ENCODE measurements at places on chromosomes 4 and X. TPM values are rescaled to one million over a fixed set of nuclear protein-coding genes. Genes with fewer than 3 reads are reported as not detected.

DNA sequence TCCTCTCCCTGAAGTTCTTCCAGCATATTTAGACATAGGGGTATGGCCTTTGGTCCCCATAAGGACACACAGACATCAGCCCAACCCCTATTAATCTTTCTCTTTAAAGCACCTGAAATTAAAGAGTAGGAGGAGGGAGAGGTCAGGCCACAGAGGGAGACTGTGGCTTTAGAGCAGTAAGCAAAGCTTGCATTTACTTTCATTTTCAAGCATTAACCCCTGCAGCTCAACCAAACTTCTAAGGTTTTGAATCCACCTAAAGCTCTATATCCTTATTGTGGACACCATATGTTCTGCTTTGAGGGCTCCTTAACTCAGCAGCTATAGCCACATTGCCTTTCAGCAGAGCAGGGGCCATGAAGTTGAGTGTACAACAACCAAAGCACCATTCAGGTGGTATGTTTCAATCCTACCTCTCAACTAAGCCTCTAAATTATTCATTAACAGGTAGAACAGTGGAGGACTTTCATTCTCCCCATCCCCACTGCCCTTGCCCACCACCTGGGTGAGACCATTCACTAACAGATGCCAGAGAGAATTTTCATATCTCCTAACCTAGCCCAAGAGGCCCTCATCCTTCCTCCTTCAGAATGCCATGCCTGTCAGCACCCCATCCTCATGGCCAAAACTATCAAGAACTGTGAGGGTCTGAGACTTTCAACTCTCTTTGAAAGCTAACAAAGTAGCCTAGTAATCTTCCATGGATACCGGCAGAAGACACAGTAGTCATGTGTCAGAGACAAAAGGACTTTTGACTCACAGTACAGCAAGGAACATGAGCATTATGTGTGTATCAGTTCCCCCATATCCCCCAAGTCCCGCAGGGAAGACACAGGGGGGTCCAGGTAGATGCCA is 20.8 kb downstream of the LIN54 start:
- DNase-seq: peak; percentile 26
- no peaks in the 10 kb centered on the region for H3K27me3 ChIP-seq
- peaks cover 16% of the 10 kb centered on the region for H3K4me1 ChIP-seq
- 0 out of 2 replicates have a peak overlapping the region, but pooled peaks have one; percentile 16 for H3K27ac ChIP-seq

DNA sequence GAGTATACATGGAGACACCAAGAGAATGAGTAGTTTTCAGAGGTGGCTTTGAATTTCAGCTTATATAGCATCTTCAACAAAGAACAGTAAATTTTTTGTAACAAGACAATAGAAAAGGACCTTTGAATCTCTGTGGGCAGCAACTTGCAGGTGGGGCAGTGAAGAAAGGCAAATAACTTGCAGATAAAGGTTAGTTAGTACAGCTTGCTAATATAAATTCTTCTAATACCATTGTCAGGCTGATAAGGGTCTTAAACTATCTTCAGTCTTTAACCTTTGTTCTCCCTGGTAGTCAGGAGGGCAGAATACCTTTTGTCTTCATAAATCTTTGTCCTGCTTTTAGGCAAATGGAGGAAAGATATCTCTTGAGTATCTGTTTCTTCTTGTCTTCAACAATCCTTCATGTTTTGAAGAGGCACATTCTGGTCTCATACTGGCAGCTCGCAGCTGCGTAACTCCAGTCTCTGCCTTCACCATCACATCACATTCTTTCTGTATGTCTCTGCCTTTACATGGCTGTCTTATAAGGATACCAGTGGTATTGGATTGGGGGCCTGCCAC is 16.0 kb downstream of the ANXA3 start:
- H3K27ac ChIP-seq: no peak overlapping the region
- no peak for DNase-seq
- peaks cover 64% of the 10 kb centered on the region for H3K4me1 ChIP-seq
- no peaks in the 10 kb centered on the region for H3K27me3 ChIP-seq
- no peak overlapping the region for H3K4me3 ChIP-seq
- H3K36me3 ChIP-seq: no peaks in the 10 kb centered on the region

DNA sequence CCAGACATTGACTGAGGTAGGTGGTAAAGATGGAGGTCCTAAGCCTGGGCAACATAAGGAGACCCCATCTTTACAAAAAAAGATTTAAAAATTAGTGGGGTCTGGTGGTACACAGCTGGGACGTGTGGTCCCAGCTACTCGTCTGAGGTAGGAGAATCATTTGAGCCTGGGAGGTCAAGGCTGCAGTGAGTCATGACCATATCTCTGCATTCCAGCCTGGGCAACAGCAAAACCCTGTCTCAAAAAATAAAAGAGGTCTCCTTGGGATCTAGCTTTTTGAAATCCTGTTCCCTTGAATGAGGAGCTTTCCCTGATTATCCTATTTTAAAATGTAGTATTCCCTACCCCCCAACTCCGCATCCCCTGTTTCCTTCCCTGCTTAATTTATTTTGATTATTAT is 78.7 kb upstream of the OGT start:
- no peak overlapping the region for H3K27ac ChIP-seq
- no peak overlapping the region for H3K4me3 ChIP-seq
- DNase-seq: peak; percentile 16
- H3K27me3 ChIP-seq: no peaks in the 10 kb centered on the region

DNA sequence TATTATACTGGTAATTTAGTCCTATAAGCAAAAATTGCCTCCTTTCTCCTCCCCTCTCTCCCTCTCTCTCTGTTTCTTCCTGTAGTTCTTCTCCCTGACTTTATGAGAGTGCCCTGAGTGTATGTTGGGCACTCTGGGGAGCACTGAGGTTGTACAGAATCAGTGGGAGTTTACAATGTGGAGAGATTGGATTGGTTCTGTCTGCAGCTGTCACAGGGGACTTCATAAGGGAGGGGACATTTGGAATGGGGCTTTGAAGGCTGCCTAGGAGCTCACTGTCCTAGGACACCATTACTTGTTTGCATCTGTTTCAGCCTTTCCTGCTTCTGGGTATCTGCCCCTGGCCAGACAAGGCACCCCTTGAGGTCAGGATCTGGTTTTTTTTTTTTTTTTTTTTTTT is 22.9 kb downstream of the SH3TC1 start:
- no peaks in the 10 kb centered on the region for H3K36me3 ChIP-seq
- DNase-seq: no peak
- H3K27me3 ChIP-seq: no peaks in the 10 kb centered on the region
- H3K4me1 ChIP-seq: peaks cover 9% of the 10 kb centered on the region

DNA sequence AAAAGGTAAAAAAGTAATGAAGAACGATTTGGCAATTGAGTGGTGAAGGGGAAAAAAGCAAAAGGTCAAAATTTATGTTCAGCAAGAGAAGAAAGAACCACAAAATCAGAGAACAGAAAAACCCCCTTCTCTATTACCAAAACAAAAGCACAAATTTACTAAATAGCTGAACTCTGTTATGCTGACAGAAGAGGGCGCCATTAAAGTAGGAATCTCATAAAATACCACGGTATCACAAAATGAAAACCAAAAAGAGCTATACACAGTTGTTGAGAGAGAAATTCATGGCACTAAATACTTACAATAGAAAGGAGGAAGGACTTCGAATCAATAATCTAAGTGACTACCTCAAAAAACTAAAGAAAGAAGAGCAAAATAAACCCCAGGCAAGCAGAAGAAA is 69.6 kb upstream of the CXorf66 start:
- no peaks in the 10 kb centered on the region for H3K36me3 ChIP-seq
- H3K27ac ChIP-seq: no peak overlapping the region
- H3K4me3 ChIP-seq: no peak overlapping the region
- no peaks in the 10 kb centered on the region for H3K27me3 ChIP-seq
- DNase-seq: peak; percentile 20

SNCA gene
- not detected for total RNA-seq

- H3K27ac ChIP-seq: peak overlapping the region; percentile 78
- DNase-seq: no peak
- H3K4me1 ChIP-seq: peaks cover 57% of the 10 kb centered on the region
- H3K36me3 ChIP-seq: peaks cover 14% of the 10 kb centered on the region
- no peaks in the 10 kb centered on the region for H3K27me3 ChIP-seq
- peak overlapping the region; percentile 28 for H3K4me3 ChIP-seq
Observed at GRCh38 chr4:38873290-38873944, 5.8 kb downstream of the FAM114A1 start.

DNA sequence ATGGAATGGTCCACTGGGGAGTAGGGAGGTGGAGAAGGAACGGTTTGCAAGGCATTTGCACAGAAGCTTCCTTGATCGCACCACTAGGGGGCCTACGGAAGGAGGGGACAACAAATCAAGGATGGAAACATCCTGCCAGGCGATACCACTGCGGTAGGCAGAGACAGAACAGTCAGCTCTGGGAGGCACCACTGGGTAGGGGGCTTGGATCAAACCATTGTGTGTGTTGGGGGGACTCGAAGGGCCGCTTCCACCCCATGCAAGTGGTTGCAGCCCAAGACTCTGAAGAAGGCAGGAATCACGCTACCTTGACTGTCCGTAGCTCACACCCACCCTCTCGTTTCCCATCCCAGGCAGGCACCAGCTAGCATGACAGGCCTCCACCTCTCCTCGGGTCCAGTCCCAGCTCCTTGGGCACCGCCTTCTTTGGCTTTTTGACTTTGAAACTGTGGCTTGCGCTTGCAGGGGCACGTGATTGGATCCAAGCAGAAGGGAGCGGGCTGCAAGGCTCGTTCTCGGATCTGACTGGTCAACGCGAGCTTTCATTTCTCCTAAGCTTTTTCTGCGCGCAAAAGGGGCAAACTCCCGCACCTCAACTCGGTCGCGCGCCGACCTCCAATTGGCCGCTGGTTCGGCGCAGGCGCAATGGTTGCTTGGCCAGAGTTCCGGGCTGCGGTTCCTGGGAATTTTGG is 28.4 kb downstream of the GAGE1 start:
- no peaks in the 10 kb centered on the region for H3K36me3 ChIP-seq
- no peak overlapping the region for H3K27ac ChIP-seq
- no peaks in the 10 kb centered on the region for H3K4me1 ChIP-seq
- H3K4me3 ChIP-seq: no peak overlapping the region

SPIN3 gene
- 9.1 TPM for total RNA-seq

DNA sequence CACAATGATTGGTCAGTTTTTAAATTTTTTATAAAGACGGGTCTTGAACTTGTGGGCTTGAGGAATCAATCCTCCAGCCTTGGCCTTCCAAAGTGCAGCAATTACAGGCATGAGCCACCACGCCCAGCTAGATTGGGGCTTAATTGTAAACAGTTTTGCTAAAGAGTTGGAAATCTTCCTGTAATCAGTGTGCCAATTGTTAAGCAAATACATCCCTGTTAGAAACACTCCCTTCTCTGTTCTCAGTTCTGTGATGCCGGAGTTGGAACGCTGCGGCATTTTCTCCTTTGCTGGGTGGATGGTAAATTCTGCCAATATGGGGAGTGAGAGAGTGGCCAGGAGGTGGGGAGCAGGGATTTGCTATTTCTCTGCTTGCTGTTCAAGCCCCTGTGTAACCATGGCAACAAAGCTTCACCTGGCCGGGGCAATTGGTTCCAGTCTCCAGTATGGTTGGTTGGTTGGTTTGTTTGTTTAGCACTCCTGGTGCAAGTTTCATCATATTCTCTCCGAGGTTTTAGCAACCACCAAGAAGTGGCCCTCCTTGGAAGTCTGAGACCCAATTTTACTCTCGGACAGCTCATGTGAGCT is 3.0 kb upstream of the SPATA4 start:
- H3K4me1 ChIP-seq: peaks cover 19% of the 10 kb centered on the region
- no peaks in the 10 kb centered on the region for H3K27me3 ChIP-seq
- no peak overlapping the region for H3K27ac ChIP-seq
- H3K4me3 ChIP-seq: no peak overlapping the region
- H3K36me3 ChIP-seq: no peaks in the 10 kb centered on the region

DNA sequence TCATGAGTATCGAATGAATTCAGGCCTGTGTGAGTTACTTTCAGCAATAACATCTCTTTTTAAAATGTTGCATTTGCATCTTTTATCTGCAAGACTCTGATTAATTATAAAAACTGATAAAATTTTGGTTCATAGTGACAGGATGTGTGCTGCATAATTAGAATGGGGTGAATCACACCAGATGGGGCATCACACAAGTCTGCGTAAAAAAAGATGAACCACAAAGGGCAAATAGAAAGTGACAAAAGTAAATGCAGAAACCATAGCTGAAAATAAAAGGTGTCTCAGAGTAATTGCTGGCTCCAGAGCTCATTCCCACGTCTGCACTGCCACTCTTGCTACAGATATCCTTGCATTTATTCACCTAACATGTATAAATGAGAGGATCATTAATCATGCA is 131.1 kb downstream of the HS3ST1 start:
- H3K27ac ChIP-seq: no peak overlapping the region
- H3K27me3 ChIP-seq: no peaks in the 10 kb centered on the region
- no peak for DNase-seq
- H3K4me1 ChIP-seq: no peaks in the 10 kb centered on the region
- H3K36me3 ChIP-seq: no peaks in the 10 kb centered on the region
- H3K4me3 ChIP-seq: no peak overlapping the region

DNA sequence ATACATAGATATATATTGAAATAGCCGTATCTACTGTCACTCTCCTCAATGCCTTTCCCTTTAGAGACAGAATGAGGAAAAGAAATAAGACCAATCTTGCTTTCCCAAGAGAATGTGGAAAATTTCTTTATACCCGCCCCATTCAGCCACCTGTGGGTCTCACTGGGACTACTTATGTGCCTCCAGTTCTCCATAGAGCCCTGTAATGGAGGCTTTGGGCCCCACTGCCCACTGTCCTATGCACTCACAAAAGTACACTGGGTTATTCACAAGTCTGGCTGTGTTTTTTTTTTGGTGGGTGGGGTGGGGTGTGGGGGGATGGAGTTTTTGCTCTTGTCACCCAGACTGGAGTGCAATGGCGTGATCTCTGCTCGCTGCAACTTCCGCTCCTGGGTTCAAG is 70.4 kb upstream of the ELOVL6 start:
- H3K4me3 ChIP-seq: no peak overlapping the region
- no peaks in the 10 kb centered on the region for H3K27me3 ChIP-seq

MMAA gene
- total RNA-seq: 7.6 TPM

- H3K4me1 ChIP-seq: no peaks in the 10 kb centered on the region
- H3K27me3 ChIP-seq: peaks cover 26% of the 10 kb centered on the region
- peak overlapping the region; percentile 72 for H3K4me3 ChIP-seq
- peak; percentile 72 for DNase-seq
- H3K27ac ChIP-seq: no peak overlapping the region
- H3K36me3 ChIP-seq: no peaks in the 10 kb centered on the region
Observed at GRCh38 chrX:72306851-72307645, 1.3 kb upstream of the CITED1 start.

MID1 gene
- 5.6 TPM for total RNA-seq

- H3K36me3 ChIP-seq: no peaks in the 10 kb centered on the region
- H3K4me1 ChIP-seq: no peaks in the 10 kb centered on the region
- H3K27ac ChIP-seq: no peak overlapping the region
- H3K4me3 ChIP-seq: no peak overlapping the region
- no peak for DNase-seq
Observed at GRCh38 chrX:17613979-17614588, 123.2 kb upstream of the SCML1 start.

GSX2 gene
- total RNA-seq: not detected

TTC29 gene
- not detected for total RNA-seq

- no peak for DNase-seq
- H3K36me3 ChIP-seq: no peaks in the 10 kb centered on the region
- H3K4me3 ChIP-seq: no peak overlapping the region
- H3K27ac ChIP-seq: no peak overlapping the region
Observed at GRCh38 chrX:19865567-19866363, 21.6 kb downstream of the SH3KBP1 start.

SGCB gene
- 50.4 TPM for total RNA-seq

- H3K27ac ChIP-seq: no peak overlapping the region
- no peaks in the 10 kb centered on the region for H3K4me1 ChIP-seq
Observed at GRCh38 chr4:65960751-65961150, 290.5 kb upstream of the EPHA5 start.

- H3K36me3 ChIP-seq: no peaks in the 10 kb centered on the region
- H3K4me3 ChIP-seq: no peak overlapping the region
- H3K4me1 ChIP-seq: no peaks in the 10 kb centered on the region
- no peak overlapping the region for H3K27ac ChIP-seq
- H3K27me3 ChIP-seq: no peaks in the 10 kb centered on the region
Observed at GRCh38 chr4:75997081-75997480, 6.3 kb upstream of the SDAD1 start.

MAPK10 gene
- total RNA-seq: 0.89 TPM
